C1 segment of cervical spinal cord (tissue), 14 donors: ENCODE measurements at places on chromosomes 12 and 14.

DNA sequence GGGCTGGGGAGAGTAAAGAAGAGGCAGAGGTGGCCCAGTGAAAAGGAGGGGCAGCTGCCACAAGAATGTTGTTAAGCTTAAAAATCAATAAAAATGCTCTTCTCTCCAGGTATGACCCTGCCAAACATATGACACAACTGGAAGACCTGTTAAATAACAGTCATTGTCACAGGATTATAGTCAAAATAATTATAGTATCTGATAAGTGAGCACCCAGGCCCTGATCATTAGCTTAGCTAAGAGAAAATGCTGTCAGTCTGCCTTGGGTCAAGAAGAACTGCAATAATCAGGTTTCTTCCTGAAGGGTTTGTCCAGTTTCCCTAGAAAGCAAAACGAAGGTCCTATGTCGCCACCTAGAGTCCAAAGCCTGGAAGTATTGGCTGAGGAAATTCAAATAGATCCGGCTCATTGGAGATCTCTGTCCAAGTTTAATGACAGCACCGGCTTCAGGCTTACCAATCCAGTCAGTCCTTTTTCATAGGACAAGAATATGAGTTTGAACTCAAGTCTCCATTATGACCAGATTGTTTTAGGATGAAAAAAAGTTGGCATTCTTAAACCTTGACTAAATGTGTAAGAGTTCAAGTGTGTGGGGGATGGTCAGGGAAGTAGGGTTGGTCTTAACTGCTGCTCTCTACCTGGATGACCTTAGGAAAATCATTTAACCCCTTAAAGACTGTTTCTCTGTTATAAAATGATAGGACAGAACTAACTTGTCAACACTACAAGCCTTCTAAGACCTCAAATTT is 22.5 kb upstream of the NKX2-8 start:
- DNase-seq: no peak

- no peak for DNase-seq
These were observed 328.9 kb upstream of the PRICKLE1 start for GRCh38 chr12:42918443-42918842.

GRCh38 chr12:109525279-109525585 is 47.8 kb downstream of the UBE3B start:
- no peak for DNase-seq

- DNase-seq: no peak
These were observed 162.9 kb upstream of the PRMT8 start for GRCh38 chr12:3328081-3328480.
